Thoracic aorta (tissue), 2 donors: ENCODE measurements at places on chromosomes 4 and X.
A peak's percentile ranks its signal among the peaks of the same experiment; 100 is the strongest.

- no peak for DNase-seq
These were observed 150.7 kb downstream of the PDGFC start for GRCh38 chr4:156820931-156821330.

DNA sequence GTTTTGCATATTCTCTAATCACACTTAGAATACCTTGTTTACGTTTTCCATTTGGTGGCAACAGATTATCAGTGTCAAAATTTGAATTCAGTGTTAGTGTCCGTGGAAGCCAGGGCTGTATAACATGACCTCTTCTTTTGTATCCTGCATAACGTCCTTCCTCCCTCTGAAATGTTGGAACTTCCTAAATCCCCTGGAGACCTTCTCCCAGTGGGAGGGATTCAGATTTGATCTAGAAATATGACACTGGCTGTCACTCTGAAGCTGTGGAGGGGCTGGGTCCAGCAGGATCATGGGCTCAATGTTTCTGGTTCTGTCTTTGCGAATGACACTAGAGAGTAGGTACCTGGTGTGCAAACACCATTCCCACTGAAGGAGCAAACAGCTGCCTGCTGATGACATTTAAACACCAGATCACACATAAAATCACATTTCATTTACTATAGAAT lies 850 bp upstream of the CXCL3 start:
- no peak for DNase-seq

GRCh38 chr4:56048702-56049431 lies 100.1 kb downstream of the CEP135 start:
- DNase-seq: no peak

- DNase-seq: no peak
These were observed 614.6 kb downstream of the PCDH19 start for GRCh38 chrX:99795495-99795894.

DNA sequence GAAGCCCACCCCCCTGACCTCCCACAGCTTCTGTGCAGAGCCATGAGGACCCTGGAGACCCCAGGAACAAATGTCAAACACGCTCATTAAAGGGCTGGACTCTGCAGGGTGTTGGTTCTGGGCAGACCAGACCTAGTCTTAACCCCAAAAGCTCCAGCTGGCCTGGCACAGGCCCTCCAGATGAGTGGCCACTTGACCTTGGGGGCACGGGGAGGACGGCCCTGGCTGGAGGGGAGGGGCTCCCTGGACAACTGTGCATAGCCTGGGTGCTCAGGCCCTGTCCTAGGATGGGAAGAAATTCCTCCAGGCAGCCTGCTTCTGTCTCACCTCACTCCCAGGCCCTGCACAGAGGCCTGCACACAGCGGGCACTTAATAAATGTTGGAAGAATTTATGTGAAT lies 9.4 kb downstream of the ADRA2C start:
- no peak for DNase-seq

DNA sequence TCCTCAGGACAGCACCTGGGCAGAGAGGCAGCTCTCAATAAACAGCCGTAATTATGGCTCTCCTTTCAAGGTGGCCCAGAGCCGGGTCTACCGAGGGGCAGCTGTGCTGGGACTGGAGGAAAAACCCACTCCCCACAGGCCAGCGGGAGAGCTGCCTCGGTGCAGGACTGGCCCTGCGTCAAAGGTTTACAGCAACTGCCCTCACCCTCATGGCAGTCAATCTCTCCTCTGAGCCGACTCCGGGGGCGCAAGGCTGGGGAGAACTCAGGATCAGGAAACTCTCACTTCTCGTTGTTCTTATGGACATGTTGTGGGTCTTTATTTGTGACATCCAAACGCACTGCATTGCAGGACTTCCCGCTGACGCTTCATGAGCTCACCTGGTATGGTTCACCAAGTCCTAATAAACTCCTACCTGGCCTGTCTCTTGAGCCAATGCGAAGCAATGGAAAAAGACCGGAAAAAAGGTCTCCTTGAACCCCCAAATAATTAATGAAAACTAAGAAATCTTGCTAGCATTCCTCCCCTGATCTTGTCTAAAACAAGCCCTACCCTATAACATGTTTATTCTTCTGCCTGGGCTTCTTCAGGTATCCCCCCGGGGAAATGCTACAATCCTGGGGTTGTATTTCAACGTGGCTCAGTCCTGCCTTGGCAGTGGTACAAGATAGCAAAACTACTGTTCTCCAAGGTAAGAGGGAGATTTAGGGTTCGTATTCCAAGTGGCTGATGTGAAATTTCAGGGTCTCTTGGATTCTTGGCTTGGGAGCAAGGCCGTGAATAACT lies 50.1 kb upstream of the CDKN2AIP start:
- no peak for DNase-seq

DNA sequence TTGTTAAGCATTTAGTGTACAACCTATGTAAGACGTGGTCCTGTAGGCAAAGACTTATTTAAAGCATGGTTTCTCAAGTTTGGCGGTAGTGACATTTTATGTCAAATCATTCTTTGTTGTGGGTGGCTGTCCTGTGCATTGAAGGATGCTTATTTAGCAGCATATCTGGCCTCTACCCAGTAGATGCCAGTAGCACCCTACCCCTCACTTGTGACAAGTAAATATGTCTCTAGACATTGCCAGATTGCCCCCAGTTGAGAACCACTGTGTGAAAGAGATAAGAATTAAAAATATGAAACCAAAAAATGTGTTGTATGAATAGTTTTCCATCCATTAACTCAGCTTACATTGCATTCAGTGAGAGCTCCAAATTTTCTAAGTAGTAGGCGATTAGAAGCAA lies 25.5 kb downstream of the MMAA start:
- DNase-seq: no peak

GRCh38 chrX:57587062-57587461 lies 4.7 kb upstream of the ZXDB start:
- DNase-seq: no peak

DNA sequence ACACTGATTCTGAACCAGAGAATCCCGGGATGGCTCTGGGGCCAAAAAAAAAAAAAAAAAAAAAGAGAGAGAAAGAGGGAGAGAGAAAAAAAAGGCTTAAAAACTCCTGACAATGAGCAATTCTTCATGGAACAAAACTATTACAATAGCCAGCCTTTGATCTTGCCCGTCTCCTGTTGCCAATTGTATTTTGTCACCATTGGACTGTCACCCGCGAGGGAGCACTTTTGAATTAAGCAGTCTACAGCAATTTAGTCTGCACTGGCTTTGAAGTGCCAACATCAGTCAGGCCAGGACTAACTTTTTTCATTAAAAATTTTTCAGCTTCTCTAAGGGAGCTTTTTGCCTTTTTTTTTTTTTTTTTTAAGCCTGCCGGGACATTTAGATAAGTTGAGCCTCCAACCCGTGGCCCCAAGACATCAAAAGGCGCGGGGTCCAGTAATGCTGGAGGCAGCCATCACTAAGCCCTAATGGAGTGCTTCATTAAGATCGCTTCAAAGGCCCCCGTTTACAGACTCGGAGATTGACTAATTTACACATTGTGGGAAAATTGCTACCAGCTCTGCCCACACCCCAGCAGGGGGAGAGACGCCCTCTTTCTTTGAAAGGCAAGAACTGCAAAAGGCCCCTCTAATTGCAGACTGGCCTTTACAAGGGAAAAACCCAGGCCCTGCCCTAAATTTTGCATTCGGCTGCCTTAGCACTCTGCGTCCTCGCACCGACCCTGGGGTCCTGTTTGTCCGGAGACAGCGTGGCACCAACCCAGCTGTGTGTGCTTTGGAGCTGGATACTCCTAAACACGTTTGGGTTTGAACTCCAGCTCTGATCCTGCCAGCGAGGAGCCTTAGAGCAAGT lies 98.1 kb upstream of the MSX1 start:
- no peak for DNase-seq

GRCh38 chr4:119646347-119647071 lies 17.9 kb upstream of the PDE5A start:
- DNase-seq: no peak

GRCh38 chr4:3766036-3766784 lies at the start of gene ADRA2C:
Gene ADRA2C, plus strand, starts transcription at chr4:3766385. Its CDS starts 222 bp downstream, at chr4:3766607.
- DNase-seq: no peak

DNA sequence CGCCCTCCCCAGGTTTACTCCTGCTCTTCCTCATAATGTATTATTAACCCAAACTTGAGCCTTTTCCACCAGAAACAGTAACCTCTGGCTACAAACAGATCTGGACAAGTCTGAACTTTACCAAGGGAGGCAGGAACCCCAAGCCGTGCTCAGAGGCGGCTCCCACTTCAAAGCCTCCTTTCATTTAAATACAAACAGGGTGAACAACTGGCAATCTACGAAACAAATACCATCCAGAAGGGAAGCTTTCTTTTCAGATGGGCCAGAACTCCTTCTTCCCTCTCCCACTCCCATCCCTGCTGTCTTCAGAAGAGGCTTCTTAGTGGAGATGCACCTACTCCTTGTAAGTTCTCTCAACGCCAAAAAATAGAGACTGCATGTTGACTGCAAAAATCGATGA lies 2.1 kb upstream of the GPC4 start:
- no peak for DNase-seq

DNA sequence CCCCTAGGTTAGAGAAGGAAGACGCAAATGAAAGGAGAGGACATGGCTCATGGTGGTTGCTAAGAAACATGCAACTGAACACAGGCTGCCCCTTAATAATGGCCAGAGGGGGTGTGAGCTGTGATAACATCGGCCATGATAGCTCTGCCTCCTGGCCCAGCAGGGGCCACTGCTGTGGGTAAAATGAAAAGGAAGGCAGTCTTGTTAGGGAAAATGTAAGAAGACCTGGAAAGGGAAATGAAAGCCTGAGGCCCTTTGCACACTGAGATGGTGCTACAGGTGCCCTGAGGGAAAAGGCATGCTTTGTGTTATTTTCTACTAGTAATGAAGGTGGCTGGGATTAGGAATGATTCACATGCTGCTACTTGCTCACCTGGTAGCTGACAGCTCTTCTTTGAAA lies 123.6 kb upstream of the MID1 start:
- no peak for DNase-seq

DNA sequence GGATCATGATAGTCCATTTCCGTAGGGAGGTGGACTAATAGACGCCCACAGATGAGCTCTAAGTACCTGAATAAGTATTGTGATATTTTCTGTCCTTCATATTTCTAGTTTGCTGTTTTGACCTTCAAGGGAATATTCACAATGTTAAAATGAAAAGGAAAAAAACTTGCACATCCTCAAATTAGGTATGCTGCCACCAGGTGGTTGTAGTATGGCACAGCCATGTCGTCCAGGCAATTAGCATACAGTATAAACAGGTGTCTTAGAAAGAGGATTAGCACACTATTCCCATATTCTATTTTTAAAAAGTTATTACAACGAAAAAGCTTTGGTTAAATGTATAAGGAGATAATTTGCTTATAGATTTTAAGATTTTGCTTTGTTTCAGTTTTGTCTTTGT lies 802.0 kb downstream of the RPA4 start:
- DNase-seq: no peak

GRCh38 chr4:106796876-106797275 lies 239.2 kb downstream of the DKK2 start:
- no peak for DNase-seq

DNA sequence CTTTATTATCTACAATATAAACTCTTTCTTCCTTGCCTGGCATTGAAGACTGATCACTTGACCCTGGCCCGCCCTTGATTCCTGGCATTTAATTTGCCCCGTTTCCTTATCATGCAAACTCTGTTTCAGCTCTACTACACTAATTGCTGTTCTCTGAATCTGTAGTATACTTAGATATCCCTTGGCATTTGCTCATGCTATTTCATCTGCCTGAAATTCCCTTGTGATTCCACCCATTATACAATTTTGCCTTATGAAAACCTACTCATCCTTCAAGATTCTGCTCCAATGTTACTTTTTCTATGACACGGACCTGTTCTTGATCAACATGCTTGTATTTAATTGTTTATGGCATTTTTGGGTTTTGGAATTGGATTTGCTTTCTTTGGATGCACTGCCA lies 459.9 kb upstream of the AMOT start:
- no peak for DNase-seq

GRCh38 chrX:22296871-22297270 lies 24.2 kb downstream of the CBLL2 start:
- DNase-seq: no peak

GRCh38 chr4:177191991-177192390 lies 117.7 kb upstream of the NEIL3 start:
- no peak for DNase-seq

DNA sequence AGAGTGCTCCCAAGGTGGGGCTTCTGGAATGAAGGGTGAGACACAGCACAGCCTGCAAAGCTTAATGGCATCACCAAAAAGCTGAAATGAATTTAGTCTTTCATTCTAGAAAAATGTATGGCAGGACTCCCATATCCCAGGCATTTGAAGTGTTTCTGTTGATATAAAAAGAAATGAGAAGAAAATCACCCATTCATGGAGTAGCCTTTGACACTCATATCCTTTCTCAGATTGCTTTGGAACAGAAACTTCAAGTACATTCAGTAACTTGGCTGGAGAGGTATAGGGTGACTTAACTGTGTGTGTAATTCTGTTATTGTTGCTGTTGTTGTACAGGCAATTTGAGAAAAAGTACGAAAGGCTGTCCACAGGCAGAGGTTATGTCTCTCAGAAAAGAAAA lies 35.3 kb downstream of the C4orf54 start:
- DNase-seq: no peak

DNA sequence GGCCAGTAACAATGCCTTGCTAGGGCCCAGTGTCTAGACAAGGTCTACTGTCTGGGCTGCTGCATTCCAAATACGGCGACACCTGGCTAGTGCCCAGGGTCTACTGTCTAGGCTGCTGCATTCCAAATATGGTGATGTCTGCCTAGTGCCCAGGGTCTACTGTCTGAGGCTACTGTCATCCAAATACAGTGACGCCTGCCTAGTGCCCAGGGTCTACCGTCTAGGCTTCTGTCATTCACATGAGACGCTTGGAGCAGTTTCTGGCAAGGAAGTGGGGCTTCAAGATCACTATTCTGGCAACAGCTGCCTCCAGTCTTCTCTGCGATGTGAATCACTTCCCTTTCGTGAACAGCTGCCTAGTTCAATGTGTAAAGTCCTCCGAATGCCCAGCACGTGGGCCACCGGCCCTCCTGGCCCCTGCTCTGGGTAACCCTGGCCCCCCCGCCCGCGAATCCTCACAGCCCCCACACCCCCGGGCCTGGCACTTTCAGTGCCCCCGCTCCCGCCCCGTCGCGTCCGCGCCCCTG lies 12.7 kb downstream of the ACOX3 start:
- DNase-seq: peak; percentile 21

- DNase-seq: no peak
These were observed 2.6 kb downstream of the TMEM35A start for GRCh38 chrX:101081231-101081630.

DNA sequence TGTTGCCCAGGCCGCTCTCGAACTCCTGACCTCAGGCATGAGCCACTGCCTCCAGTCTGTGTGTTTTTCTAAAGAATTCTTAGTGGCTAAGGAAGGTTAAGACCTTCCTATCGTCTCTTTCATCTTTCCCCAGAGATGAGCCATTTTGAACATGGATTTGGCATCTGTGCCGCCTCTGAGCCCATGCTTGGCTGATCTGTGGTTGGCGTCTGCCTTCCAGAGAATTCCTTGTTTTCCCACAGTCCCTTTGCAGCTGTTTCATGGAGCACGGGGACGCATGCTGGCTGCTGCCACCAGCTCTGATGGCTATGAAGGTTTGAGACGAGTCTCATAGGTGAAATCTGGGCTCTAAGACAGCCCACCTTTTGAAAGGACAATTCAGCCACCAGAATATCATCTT lies 60.4 kb downstream of the SHROOM2 start:
- no peak for DNase-seq

GRCh38 chrX:80306007-80306406 lies 114.2 kb upstream of the TENT5D start:
- DNase-seq: no peak
